H1 (cell line): ENCODE measurements at places on chromosomes 6 and 20. TPM values are rescaled to one million over a fixed set of nuclear protein-coding genes. Genes with fewer than 3 reads are reported as not detected.

RSPH9 gene
- total RNA-seq: 0.15 TPM in 1 of 2 replicates, not detected in the other

MUCL3 gene
- 0.08 and 0.37 TPM in 2 replicates for total RNA-seq

DEF6 gene
- 4.1 and 4.5 TPM in 2 replicates for total RNA-seq

RNF217 gene
- 8.9 and 12.0 TPM in 2 replicates for total RNA-seq

PPP1R14C gene
- 0.25 and 0.61 TPM in 2 replicates for total RNA-seq

OR2B6 gene
- not detected in 2 replicates for total RNA-seq

PKIG gene
- total RNA-seq: 25.4 and 26.7 TPM in 2 replicates

WFDC10B gene
- 0.54 TPM in 1 of 2 replicates, not detected in the other for total RNA-seq

DNA sequence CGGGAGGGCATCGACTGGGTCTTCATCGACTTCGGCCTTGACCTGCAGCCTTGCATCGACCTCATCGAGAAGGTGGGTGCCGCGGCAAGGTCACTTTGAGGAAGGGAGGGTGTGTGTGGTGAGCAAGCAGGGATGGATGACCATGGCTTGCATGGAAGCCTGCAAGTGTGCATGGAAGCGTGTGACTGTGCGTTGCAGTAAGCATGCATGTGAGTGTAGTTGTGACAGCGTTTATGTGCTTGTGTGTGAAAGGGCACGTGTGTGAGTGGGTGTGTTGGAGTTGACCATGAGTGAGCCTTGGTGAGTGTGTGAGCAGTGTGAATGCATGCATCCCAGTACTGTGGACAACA is 32.5 kb downstream of the MYH7B start:
- no peak for DNase-seq

DNA sequence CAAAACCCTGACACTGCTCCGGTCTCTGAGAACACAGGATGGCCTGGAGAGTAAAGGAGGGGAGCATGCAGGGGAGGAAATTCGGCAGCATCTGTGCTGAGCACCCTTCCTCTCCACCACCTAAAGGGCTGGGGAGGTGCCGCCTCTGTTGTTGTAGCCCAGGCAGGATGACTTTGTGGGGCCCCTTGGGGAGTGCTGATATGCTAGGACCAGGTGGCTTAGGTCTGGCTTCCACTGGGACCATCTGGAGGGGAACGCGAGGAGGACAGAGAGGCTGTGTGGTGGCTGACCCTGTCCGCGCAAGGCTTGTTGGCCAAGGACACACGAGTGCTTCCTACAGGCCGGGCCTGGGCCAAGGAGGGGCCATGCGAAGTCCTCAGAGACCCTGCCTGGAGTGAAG is 9.9 kb upstream of the RPS6KA2 start:
- DNase-seq: no peak

DNA sequence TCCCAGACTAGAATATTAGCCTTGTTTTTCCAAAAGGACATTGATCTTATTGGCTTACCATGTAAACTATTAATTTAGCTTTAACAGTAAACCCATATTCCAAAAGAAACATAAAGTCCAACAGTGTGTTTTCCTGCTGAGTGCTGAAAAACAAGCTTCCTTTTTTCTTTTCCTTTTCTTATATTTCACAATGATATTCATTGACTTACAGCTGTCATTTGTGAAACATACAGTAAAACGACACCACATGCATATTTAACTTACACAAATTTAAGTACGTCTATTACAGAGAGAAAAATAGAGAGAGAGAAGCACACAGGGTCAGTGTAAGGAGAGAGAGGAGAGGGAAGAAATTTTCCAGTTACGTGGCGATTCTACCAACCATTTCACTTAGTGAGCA is 543.9 kb upstream of the JARID2 start:
- DNase-seq: no peak

GRCh38 chr6:114445846-114446245 is 103.0 kb upstream of the HS3ST5 start:
- no peak for DNase-seq

DNA sequence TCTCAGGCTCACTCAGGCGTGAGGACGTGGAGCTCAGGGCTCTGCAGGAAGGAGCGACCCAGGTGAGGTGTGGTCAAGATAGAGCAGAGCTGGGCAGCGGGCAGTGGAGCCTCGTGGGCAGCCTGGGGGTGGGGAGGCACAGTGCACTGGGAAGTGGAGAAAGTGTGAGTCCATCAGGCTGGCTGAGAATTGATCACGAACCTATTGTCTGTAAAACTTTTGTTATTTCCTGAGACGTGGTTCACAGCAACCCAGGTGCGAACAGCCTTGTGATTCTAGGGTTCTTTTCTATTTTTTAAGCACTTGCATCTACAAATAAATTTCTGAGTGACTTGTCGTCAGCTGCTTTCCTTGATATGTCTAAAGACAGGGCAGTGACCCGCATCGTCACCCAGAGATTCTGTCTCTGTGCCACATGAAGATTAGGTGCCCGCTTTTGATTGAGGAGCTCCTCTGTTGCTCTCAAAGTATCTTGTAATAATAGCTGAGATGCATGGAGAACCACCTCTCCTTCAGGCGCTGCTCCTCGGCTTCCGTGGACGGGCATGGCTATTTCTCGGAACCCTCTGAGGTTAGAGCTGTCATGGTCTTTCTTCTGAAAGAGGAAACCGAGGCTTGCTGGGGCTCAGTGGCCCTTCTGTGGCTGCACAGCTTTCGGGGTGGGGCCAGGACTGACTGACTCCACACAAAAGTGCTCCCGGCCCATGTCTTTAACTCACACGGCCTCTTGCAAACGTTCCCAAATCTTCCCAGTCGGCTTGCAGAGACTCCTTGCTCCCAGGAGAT is 662 bp upstream of the CCR6 start:
- no peak for DNase-seq

DNA sequence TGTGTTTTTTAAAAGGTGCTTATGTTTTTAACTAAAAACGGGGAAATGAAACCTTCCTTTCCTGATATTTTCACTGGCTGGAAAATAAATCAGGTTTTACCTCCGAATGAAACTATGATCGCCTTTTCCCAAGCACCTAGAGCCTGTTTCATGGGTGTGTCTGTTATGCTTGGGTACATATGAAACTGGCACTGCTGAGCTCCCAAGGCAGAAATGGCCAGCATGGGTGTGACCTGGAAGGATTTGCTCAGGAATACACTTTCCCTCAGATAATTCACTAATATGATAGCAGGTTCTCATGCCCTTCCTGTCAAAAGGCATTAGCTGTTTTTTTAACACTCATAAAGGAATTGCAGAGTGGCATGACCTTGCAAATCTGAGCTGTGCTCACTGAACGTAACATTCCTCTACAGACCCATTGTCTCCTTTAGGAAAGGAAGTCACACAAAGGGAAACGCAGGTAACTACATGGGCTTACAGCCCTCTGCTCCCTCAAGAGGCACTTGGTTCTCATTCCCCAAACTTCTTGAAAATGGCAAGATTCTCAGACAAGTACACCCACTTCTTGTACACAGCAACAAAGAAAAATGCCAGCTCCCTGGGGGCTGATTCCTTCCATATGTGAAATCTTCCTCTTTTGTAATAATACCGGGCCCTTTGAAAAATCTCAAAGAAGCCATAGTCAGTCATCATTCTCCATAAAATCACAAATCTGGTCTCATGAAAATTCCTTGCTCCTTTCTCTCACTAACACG is 72.7 kb downstream of the METTL24 start:
- DNase-seq: no peak

GRCh38 chr6:34772940-34773339 is 15.6 kb downstream of the SNRPC start:
- DNase-seq: no peak

- no peak for DNase-seq
These were observed 62.3 kb downstream of the TRAM2 start for GRCh38 chr6:52514514-52514913.

GRCh38 chr6:167227984-167228383 is 63.1 kb upstream of the UNC93A start:
- DNase-seq: peak; percentile 70

- no peak for DNase-seq
These were observed 1.6 kb downstream of the STX7 start for GRCh38 chr6:132511210-132511830.

DNA sequence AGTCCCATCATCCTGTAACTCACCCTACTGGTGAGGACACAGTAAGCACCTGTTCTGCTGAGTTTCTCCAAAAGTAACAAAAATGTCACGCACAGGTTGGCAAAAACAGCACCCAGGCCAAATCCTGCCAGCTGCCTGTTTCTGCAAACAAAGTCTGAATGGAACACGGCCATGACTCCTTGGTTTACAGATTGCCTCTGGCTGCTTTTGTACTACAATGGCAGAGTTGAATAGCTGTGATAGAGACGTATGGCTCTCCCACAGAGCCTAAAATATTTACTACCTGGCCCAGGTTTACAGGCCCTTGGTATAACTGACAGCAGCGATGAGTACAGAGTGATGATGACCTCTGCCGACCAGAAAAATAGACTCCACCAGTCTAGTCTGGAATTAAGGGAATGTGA is 52.6 kb downstream of the CNKSR3 start:
- DNase-seq: no peak

DNA sequence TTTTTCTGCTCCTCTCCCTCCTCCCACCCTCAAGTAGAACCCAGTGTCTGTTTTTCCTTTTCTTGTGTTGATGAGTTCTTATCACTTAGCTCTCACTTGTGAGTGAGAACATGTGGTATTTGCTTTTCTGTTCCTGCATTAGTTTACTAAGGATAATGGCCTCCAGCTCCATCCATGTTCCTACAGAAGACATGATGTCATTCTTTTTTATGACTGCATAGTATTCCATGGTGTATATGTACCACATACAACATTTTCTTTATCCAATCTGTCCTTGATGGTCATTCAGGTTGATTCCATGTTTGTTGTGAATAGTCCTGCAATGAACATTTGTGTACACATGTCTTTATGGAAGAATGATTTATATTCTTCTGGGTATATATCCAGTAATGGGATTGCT is 81.0 kb downstream of the TOX2 start:
- no peak for DNase-seq

- DNase-seq: no peak
These were observed 92.3 kb upstream of the CARMIL1 start for GRCh38 chr6:25186919-25187318.

GRCh38 chr6:4342407-4343137 is 207.2 kb upstream of the ECI2 start:
- no peak for DNase-seq

DNA sequence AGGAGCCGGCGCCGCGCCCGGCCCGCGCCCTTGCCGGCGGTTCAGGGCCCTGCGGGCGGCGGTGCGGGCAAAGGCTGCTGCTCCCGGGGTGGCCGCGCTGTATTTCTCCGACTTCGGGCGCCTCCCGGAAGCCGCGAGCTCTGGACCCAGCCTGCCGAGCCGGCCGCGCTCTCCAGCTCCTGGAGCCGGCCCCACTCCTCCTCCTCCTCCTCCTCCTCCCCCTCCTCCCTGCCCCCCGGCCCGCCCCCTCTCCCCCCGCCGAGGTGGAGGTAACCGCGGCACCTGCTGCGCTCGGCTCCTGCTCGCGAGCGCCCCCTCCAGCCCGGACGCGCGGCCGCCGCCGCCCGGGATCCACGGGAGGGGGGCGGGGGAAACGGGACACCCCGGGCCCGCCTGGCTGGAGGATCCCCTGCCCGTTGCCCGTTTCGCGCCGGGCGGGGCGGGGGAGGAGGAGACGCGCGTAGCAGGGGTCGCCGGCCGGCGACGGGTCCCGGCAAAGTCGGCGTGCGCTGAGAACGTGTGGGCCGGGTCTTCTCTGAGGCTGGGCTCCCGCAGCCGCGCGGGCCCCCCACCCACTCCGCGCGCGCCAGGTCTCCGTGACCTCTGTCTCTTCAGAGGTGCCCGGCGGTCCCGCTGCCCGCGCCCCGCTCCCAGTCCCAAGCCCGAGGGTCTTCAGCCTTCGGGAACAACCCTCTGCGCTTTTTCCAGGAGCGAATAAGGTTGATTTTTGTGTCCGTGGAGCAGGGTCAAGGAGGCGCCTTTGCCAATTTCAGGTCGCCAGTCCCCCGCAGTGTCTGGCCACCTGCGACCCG is at the start of gene SLC22A23:
SLC22A23 (minus strand) TSS at position 153 of the 812 bp plus-strand sequence. CDS start 491 bp downstream, outside the sequence.
- peak; percentile 17 for DNase-seq

GRCh38 chr20:35618263-35619131 is 2.9 kb downstream of the SPAG4 start:
- DNase-seq: no peak

DNA sequence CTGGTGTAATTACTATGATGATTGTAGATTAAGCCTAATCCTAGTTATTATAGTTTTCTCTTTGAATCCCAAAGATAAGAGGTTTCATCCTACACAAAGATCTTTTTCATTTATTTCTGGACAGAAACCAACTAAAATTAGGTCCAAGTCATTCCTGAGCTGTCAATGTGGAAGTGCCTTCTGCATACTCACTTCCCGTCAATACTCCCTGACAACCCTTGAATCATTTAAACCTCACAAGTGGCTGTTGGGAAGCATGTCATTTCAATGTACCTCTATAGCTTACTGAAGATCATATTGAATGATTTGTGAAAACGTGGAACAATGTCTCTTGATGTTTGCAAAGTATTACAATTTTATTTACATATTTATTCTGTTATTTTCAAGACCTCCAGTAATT is 274.1 kb downstream of the HACE1 start:
- no peak for DNase-seq

DNA sequence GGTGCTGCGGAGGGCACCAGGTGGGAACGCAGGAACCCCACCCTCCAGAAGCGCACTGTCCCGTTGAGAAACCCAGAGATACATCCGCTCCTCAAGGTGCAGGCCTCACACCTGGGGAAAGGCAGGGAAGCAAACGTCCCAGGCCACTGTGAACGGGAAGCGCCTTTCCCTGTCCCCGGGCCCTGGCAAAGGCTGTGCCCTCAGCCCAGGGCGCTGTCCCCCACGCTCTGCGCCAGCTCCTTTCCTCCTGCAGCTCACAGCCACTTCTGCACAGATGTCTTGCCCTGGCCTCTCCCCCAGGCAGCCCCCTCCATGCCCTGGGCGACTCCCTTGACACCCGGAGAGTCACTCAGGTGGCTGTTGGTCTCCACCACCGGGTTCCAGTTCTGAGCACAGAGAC is 203.8 kb downstream of the TAF4 start:
- no peak for DNase-seq

DNA sequence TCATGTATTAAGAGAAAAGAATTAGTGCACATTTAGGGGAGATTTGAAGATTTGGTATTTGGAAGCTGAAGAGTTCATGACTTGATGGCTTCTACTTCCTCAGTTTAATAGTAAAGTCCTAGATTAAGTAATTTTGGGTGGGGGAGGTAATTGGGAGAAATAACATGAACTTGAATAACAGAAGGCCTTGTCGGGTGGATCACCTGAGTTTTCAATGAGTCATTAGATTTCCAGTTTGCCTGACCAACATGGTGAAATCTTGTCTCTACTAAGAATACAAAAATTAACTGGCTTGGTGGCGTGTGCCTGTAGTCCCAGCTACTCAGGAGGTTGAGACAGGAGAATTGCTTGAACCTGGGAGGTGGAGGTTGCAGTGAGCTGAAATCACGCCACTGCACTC is 181.0 kb downstream of the GJA1 start:
- DNase-seq: no peak

- peak; percentile 27 for DNase-seq
These were observed 237.2 kb downstream of the CDKAL1 start for GRCh38 chr6:20771409-20771808.
